ENCODE measurements at places on chromosomes 12 and 14.

- no peak for DNase-seq
Observed at GRCh38 chr12:27754795-27755194, 25.2 kb upstream of the KLHL42 start.

DNA sequence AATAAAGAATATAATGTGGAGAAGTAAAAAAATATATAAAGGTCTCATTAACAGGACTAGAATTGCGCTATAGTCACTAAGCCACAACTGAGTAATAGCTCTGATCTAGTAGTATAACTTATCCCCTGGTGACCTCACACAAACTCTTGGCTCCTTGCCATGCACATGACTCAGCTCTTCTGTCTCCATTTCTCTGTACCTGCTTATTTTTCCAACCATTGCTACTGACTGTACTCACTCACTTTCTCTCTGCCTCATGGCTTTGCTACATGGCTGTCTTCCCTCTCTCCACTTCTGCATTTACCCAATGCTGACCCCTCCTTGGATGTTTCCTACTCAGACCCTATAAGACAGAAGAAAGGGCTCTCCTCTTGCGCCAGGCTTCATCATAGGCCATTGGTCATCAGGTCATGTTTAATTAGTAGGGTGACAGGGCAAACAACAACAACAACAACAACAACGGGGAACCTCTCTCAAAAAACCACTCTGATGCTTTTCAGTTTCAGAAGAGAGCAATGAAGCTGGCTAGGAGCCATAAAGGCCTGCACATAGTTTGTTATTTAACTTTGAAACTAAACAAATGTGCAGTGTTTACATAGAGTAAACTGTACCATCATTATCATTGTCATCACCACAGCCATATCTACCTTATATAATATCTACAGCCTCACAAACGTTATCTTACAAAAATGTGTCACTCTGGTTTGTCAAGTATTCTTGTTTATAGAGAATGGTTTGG lies 25.6 kb upstream of the KRAS start:
- DNase-seq: peak; percentile 97

DNA sequence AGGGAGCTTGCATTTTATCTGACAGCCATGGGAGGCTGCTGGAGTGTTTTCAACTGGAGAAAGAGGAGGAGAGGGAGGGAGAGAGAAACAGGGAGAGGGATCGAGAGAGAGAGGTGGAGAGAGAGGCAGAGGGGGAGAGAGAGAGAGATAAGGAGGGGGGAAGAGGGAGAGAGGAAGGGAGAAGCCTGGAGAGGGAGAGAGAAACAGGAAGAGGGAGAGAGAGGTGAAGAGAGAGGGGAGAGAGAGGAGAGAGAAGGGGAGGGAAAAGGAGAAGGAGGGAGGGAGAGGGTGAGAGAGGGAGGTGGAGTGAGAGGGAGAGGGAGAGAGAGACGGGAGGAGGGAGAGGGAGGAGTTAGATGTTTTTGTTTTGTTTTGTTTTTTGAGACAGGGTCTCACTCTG lies 45.6 kb downstream of the DNAH10 start:
- no peak for DNase-seq

DNA sequence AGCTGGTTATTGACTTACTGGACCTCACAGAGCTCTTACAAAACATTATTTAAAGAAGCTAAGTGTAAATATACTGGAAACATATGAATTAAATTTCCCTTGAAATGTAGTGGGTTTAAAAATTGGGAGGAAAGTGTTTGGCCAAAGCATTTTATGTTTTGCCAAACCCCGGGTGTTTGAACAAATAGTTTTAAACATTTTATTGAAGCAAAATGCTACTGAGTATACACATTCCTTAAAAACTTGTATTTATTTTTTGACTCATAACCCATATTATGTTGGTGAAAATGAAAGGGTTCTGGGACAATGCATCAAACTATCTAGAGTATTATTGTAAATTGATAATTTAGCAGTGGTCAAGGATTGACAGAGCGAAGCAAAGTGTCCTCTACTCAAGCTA lies 1048.5 kb downstream of the SLC6A15 start:
- no peak for DNase-seq

GRCh38 chr12:120835657-120836056 lies 68.5 kb downstream of the SPPL3 start:
- DNase-seq: peak; percentile 16

GRCh38 chr12:118436986-118437385 lies 60.6 kb downstream of the SUDS3 start:
- no peak for DNase-seq

DNA sequence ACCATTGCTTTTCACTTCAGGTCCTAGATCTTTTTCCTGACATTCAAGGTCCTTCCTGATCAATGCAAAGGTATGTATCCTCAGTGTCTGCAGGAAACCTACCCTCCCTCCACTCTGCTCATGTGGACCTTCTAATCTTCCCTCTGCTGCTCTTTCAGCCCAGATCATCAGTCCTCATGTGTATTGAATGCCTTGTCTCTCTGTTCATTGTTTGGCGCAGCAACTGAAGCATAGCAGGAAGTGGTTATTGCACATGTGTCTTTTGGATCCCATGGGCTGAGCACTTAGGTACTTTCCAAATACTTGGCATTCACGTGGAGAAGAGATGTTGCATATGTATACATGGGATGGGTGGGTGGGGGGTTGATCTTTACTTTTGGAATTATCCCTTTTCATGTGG lies 4.3 kb upstream of the NIN start:
- DNase-seq: peak; percentile 42

- no peak for DNase-seq
Observed at GRCh38 chr14:39005044-39005880, 97.8 kb downstream of the SEC23A start.

Measured in epithelial cell of esophagus (primary cell).